NCI-H187 (cell line): ENCODE measurements at places on chromosomes 16 and 17.

- DNase-seq = no peak
Observed at GRCh38 chr16:4517812-4518680, 20.5 kb downstream of the CDIP1 start.

- no peak for DNase-seq
Observed at GRCh38 chr16:26816885-26817571, 249.7 kb upstream of the C16orf82 start.

DNA sequence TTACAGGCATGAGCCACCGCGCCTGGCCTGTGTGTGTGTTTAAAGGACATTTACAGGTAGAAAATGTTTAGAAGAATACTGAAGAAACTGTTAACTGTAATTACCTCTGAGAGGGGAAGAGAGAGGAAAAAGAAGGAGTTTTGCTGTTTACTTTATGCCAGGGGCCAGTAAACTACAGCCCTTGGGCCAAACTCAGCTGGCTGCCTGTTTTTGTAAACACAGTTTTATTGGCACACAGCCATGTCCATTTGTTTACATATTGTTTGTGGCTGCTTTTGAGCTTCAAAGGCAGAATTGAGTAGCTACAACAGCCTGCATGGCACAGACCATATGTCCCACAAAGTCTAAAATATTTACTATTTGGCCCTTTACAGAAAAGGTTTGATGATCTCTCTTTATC is 76.4 kb downstream of the GPR139 start:
- DNase-seq = no peak

DNA sequence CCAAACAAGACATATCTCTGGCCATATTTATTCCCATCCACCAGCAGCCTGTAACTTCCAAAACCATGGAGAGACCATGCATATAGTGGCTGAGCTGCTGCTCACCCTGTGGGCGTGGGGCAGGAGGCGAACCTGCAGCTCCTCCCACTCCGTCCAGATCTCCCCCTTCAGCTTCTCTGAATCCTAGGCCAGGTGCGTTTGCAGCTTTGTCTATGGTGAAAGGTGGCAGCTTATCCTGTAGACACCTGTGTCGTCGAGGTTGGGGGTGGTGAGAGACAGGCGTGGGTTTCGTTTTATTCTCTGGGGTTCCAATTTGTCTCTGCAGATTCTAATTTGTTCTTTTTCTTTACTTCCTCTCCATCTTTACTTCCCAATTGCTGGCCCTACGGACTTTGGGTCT is 9.7 kb upstream of the ANKS4B start:
- DNase-seq = no peak

DNA sequence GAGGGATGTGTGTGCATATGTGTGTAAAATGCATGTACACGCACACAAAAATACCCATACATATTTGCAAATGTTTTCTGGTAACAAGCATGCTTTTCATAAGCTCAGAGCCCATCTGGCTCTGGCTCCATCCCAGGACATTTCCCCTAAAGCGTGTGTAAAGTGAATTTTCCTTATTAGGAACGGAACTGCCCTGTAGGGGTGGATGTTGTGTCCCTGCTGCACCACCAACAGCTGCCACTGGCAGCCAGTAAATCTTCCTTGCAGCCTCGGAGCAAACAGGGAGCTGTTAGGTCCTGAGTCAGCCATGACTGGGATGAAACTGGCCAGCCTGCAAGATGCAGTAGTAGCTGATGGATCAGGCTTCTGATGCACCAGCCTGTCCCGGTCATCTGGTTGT is 393.5 kb downstream of the UTP18 start:
- no peak for DNase-seq

DNA sequence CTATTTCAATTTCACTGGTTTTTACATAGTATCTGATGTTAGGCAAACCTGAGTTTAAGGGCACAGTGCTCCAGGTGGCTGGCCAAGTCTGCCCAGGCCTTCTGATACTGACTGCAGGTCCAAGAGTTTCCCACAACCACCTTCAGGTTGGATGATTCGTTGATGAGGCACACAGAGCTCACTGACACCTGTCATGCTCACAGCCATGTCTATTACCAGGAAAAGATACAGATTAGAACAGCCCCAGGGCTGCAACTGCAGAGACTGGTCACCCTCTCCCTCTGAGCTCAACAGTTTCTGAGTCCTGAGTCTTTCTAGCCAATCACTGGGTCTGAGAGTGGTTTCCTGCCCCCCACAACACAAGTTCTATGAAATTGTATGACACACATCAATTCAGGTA is 37.2 kb downstream of the MEAK7 start:
- no peak for DNase-seq

DNA sequence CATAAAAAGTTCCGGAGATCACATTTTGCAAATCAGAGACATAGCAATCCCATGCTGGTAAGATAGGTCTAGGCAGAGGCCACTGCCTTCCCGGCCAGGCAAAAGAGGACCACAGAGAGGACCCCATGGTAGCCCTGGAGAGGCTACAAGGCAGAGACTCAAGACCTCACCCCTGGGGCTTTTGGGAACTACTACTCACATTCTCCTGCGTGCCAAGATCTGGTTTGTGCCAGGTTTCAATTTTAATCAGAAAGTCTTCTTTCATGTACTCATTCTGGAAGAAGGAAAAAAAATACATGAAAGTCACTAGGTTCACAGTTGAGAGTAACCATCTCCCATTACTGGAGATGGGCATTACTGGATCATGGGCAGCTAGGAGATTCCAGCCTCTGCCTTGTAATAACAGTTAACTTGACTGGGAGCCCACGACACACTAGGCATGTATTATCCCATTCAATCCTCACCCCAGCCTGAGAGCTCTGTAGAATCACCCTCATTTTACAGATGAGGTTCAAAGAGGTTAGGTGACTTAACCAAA is 21.2 kb downstream of the PITPNA start:
- DNase-seq = no peak

GRCh38 chr17:61786088-61786487 is 77.2 kb downstream of the BRIP1 start:
- peak; percentile 2 for DNase-seq

- no peak for DNase-seq
Observed at GRCh38 chr17:80706463-80706867, 161.8 kb downstream of the RPTOR start.

- DNase-seq = no peak
Observed at GRCh38 chr16:84124257-84125073, 7.7 kb upstream of the MBTPS1 start.

DNA sequence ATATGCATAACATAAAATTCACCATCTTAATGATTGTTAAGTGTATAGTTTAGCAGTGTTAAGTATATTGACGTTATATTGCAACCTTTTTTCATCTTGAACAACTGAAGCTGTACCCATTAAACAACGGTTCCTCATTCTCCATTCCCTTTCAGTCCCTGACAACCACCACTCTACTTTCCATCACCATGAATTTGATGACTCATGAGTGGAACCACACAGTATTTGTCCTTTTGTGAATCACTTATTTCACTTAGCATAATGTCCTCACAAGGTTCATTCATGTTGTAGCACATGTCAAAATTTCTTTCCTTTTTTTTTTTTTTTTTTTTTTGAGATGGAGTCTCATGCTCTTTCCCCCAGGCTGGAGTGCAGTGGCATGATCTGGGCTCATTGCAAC is 46.0 kb downstream of the HOXB1 start:
- no peak for DNase-seq

DNA sequence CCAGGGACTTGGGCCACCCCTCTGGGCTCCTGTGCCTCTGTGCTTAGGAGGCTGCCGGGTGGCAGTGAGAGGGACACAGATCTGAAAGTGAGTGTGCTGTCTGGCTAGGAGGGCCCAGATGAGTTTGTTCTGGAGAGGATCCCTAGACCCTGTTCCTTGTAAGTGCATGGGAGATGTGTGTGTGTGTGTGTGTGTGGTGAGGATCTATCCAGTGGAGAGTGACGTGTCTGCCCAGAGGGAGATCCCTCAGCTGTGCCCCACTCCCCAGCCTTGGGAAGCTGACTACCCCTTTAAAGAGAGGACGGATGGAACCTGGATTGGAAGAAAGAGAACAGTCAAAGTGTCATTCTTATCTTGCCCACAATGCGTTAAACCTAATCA is 25.5 kb upstream of the CDC42EP4 start:
- no peak for DNase-seq

GRCh38 chr16:83137326-83137781 is 510.6 kb downstream of the CDH13 start:
- no peak for DNase-seq

DNA sequence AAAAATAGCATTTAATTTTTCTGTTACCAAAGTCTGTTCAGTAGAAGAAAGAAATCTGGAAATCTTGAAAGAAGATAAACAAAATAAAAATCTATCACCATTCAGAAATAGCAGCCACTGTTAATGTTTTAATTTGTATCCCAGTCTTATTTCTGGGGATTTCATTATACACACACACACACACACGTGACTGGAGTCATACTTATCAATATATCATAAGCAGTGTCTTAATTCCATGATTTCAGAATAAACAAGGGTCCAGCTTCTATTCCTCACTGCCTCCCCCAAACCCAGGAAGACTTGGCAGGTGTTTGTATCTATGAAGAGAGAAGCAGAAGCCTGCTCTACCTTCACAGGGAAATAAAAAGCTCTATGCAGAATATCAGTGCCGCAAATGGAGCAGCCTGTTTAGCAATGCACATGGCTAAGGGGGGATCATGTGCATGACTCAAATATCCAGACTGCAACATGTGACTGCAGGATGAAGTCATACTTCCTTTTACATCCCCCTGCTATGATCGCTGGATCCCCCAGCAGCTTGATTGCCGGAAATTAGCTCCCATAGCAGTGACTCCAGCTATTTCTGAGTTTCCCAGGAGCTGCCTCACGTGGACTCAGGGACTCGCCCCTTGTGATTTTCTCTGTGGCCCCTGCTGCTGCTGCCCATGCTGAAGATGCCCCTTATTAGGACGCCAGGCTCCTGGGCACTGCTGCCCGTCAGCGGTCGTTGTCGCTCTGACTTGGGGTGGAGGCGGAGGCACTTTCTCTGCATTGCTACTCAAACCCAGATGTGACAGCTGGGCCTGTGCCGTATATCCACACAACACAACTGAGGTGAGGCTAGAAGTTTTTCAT is 341.0 kb downstream of the CPPED1 start:
- DNase-seq = no peak

DNA sequence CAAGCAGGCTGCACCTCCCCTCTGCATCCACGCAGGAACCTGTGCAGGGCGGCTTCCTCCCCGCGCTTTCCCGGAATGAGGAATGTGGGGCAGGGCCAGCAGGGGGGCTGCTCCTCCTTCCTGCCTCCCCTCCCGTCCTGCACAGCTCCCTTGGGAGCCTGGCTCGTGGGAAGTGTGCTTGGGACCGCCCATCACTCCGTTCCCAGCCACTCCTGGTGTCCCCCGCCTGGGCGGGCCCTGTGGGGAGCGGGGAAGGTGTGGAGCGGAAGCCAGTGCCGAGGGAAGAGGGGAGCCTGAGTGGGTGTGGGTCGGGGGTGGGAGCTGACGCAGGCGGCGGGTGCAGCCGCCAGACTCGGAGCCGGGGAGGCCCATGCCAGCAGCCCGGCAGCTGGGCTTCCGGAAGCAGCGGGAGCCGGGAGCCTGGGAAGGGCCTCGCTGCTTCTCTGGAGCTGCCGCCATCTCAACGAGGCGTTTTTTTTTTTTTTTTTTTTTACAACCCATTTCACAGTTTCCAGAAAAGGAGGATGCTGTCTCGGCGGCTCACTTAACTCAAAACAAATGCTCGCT is 24.1 kb downstream of the BAHCC1 start:
- peak; percentile 39 for DNase-seq

- DNase-seq = no peak
Observed at GRCh38 chr16:25395528-25395927, 137.9 kb upstream of the ZKSCAN2 start.

- no peak for DNase-seq
Observed at GRCh38 chr17:416293-417206, 63.9 kb upstream of the RPH3AL start.

DNA sequence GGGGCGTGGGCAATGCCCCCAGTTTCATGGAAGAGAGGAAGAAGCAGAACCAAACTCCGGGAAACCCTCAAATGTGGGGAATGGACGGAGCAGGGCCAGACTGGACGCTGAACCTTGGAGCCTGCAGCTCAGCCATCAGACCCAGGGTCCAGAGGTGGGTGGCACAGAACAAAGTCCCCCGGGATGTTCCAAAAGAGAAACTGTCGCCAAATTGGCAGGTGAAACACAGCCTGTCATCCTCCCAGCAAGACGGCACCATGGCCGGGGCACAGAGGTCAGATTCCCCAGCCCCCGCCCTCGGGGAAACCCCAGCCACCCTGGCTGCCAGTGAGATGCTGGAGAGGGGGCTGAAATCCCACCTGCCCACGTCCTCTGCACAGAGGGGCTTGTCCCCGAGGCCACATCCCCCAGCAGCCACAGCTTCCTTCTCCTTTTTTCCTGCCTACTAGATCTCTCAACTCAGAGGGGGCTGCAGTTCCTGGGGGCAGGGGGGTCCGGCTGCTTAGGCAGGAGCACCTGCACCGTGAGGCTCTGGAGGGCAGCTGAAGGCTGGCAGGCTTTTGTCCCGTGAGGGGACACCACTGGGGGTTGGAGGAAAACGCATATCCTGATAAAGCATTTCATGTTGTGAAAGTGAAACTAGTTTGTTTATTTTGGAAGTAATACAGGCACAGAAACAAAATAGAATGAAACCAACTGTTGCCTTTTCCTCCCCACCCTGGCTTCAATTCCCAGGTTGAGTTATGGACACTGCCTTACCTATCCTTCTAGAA is 1.2 kb upstream of the SECTM1 start:
- DNase-seq = no peak

DNA sequence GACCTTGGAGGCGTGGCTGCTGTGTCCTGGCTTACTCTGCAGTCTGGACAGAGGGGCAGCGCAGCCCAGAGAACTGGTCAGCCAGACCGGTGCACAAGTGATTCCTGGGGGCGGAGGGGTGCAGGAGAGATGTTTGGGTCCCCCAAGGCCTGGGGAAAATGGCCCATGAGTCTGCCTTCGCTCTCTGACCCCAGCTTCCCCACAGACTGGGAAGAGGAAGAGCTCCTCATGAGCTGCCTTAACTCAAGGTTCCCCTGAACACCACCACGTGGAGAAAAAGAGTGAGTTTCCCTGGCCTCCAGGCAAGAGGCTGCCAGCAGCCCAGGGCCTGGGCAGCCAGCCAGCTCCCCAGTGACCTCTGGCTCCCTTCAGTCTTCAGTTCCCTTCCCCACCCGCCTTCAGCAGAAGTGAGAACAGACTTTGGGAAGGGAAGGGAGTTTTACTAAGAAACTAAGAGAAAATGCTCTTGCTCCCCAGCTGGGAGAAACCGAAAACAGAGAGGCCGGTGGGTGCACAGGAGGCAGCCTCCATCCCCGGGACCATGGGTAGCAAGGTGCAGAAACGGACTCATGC is 2.0 kb upstream of the C17orf99 start:
- no peak for DNase-seq

GRCh38 chr17:43757171-43757660 is 1.4 kb downstream of the SOST start:
- DNase-seq = no peak
